Stimulated activated CD4-positive, alpha-beta T cell treated with anti-CD3 and anti-CD28 coated beads, Interleukin-2, amount 100 ng/mL, for 4 hours (primary cell): ENCODE measurements at places on chromosomes 6 and 20.

GRCh38 chr6:6176127-6176526 is 144.3 kb downstream of the F13A1 start:
- no peak for DNase-seq

DNA sequence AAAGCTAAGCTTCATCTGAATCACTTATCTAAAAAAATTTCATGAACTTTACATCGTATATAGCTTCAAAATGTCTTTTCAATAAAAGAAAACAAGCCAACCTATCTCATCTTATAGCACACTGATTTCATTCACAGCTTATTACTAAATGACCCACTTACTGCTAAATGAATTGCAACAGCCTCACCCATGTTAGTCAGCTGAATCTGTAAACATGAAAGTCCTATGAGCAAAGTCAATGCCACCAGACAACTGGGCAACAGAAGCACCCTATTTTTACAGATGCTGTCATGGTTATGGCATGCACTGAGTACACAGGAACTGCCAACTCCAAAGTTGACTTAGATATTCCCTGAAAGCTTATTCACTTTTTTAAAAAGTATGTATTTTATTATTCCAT is 41.2 kb upstream of the DST start:
- DNase-seq = no peak

- DNase-seq = no peak
Observed at GRCh38 chr6:154427446-154427845, 70.8 kb upstream of the IPCEF1 start.

GRCh38 chr6:22146931-22147701 is 149.7 kb downstream of the PRL start:
- no peak for DNase-seq

DNA sequence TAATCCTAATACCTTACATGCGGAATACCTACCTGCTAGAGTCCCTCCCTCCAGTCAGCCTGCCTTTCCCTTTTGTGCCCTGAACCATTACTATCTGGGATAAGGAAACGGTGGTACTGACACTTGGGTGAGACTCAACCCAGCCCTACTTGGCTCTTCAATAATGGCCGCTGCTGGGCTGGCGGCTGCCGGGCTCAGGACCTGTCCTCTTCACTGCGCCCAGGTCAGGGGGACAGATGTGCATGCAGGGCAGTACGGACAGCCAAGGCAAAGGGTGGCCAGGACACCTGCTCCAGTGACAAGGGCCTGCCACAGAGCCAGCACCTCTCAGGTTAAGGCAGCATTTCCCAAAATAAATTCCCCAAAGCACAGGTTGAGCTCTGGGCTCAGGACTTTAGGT is 29.9 kb downstream of the UBE2V1 start:
- DNase-seq = no peak

- no peak for DNase-seq
Observed at GRCh38 chr20:59809630-59810448, 123.6 kb downstream of the SYCP2 start.

GRCh38 chr6:148789948-148790347 is 43.1 kb downstream of the UST start:
- no peak for DNase-seq

DNA sequence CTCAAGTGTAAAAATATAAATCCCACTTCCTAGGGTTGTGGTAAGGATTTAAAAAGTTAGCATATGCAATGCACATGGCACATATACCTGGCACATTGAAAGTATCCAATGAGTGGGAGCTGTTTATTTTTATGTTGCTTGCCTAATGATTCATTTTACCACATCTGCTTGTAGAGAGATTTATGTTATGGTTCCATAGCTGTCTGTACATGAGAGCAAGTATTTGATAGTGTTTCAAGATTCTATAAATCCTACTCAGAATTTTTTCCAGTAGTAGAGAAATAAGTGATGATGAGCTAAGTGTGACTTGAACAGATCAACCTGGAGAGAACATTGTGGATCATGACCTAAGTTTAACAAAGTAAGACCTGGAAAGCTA is 125.3 kb upstream of the SPTLC3 start:
- DNase-seq = no peak

DNA sequence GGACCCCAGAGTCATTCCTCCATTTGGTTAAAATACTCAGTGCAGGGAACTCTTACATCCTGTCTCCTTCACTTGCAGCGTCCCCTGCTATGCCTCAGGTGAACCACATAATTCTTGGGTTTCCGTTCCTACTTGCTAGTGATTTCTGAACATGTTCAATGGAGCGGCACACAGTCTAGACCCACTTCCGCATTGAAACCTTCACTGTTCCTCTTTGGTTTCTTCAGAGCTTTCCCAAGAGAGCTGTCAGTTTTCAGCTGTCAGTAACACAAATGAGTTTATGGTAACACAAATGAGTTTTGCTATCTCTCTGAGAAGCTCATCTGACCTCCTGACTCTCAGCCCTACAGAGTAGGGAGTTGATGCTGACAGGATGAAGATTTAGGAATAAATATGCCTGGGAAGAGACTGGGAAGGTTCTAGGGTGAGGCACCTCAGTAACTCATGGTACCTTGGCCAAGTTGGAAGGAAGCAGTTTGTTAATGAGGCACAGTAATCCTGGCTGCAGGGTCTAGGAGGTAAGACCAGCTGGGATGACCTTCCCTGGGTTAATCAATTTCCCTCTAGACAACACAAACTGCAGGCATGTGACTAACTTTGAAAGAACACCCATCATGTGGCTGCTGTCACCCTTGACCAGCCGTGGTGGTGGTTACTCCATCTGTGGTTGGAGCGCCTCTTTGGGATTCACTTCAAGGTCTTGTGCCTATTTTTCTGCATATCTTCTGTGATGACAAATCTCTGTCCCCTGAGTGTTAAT is 5.4 kb downstream of the SYS1 start:
- DNase-seq = no peak

DNA sequence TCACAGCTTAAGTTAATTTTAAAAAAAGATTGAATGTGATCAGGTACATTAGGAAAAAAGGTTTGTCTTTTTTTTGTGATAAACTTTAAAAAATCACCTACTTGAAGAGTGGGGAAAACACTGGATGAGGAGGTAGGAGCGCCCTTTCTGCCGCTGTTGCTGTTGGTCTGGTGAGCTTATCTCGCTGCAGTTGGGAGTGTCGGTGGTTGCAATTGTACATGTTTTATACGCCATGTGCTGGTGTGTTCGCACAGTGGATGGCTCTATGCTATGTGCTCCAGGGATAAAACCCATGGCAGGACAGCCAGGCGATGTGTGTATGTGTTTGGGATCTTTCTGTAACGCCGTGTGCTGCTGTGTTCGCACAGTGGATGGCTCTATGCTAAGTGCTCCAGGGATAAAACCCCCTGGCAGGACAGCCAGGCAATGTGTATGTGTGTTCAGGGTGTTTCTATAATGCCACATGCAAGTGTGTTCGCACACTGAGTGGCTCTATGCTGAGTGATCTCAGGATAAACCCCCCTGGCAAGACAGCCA is 1.7 kb downstream of the SLC22A3 start:
- DNase-seq = no peak

GRCh38 chr6:5670811-5671561 is 335.7 kb downstream of the NRN1 start:
- no peak for DNase-seq

GRCh38 chr6:148955441-148955840 is 208.6 kb downstream of the UST start:
- no peak for DNase-seq

- no peak for DNase-seq
Observed at GRCh38 chr6:1798303-1798964, 188.7 kb downstream of the FOXC1 start.

DNA sequence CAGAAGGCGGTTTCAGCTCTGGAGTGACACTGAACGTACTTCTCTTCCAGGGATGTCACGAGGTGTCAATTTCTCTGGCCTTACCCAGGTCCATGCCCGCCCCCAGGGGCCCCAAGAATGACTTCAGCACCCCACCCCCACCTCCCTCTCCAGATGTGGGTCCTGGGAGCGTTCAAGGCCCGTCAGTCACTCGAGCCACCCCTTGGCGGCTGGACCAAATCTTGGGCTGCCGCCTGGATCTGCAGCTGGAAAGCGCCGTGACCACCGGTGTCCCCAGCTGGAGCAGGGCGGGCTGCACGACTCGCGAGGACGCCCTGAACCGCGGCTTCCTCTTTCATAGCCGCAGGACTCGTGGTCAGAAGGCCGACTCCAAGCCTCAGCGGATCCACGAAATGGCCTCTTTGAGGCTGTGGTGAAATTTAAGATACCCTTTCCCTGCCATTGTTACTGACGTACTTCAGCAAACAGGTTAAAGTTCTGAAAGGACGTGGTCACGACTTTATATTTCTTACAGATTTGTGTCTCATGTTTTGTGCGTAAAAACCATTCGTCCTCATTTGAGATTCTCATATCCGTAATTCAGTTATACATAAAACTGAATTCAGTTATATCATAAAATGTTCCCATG is 29.3 kb downstream of the TRIM38 start:
- DNase-seq = peak; percentile 3

DNA sequence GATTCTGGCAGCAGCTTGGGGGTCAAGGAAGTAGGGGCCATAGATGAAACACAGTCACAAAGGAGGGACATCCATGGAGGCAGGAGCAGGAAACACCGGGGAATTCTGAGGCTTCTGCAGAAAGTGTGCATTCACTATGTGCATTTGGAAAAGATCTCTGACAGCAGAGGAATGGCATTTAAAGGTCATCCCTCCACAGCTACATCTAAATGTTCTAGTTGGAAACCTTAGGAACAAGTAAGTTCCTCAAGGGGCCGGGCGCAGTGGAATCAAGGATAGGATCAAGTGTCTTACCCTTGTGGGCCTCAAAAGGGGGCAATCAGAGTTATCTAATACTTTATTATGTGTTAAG is 8.8 kb downstream of the C6orf136 start:
- DNase-seq = no peak

- no peak for DNase-seq
Observed at GRCh38 chr6:138227316-138227781, 9.1 kb upstream of the PBOV1 start.

- DNase-seq = no peak
Observed at GRCh38 chr6:91573826-91574416, 987.0 kb upstream of the MAP3K7 start.

GRCh38 chr20:22795871-22796270 is 211.5 kb upstream of the FOXA2 start:
- DNase-seq = no peak

GRCh38 chr6:114080891-114081510 is 110.1 kb upstream of the HDAC2 start:
- DNase-seq = no peak

- no peak for DNase-seq
Observed at GRCh38 chr6:12228447-12229146, 61.6 kb upstream of the EDN1 start.

DNA sequence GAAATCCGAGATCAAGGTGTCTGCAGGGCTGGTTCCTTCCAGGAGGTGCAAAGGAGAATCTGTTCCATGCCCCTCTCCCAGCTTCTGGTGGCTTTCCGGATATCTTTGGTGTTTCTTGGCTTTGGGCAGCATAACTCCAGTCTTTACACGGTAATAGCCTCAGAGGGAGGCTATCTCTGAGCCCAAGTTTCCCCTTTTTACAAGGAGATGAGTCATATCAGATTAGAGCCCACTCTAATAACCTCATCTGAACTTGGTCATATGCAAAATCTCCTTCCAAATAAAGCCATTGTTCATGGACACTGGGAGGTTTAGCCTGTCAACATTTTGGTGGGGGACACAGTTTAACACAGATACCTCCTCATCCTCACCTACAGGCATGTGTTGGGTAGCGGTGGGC is 213.7 kb downstream of the ATXN1 start:
- no peak for DNase-seq

DNA sequence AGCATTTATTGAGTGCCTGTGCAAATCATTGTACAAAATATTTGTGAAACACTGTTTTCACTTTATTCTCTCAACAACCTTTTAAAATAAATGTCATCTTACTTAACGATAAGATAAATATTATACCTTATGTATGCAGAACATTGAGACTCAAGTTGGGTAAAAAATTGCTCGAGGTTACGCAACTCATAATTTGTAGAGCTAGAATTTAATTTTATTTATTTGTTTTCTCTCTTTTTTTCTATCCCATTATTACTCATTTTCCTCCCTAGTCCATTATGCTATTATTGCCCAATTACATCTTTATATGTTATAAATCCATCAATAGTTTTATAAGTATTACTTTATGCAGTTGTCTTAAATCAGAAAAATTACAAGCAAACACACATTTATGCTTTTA is 77.4 kb upstream of the ELOVL5 start:
- no peak for DNase-seq

DNA sequence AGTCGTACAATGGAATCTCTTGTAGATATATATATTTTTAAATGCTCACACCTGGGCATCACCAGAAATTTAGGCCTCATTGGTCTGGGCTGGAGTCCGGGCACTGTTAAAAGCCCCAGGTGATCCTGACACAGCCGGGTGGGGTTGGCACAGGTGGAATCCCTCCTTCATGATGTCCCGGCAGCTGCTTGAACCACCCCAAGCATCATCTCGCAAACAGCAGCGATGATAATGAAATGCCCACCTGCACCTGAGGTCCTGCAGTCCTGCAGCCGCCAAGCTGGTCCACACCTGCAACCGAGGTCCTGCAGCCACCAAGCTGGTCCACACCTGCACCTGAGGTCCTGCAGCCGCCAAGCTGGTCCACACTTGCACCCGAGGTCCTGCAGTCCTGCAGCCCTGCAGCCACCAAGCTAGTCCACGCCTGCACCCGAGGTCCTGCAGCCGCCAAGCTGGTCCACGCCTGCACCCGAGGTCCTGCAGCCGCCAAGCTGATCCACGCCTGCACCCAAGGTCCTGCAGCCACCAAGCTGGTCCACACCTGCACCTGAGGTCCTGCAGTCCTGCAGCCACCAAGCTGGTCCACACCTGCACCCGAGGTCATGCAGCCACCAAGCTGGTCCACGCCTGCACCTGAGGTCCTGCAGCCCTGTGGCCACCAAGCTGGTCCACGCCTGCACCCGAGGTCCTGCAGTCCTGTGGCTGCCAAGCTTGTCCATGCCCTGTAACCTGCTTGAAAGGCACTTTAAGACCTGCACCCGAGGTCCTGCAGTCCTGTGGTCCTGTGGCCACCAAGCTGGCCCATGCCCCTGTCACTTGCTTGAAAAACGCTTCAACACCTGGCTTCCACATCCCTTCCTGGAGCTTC is 261.2 kb downstream of the DLL1 start:
- DNase-seq = no peak

DNA sequence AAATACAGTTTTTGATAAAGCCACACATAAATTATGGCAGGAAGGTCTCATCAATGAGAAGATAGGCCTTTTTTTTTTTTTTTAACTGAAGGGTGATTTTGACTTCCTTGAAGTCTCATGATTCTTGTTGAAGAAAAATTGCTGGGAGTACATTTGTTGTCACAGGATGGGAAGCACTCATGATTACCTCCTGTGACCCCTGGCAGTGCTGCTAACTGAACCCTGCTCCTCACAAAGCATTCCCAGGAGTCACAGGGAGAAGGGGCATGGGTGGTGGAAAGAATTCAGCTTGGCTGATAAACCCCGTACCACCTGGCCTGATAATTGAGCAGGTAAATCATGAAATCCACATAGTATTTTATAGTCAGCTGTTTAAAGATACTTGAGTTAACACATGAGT is 86.9 kb downstream of the CD109 start:
- DNase-seq = no peak

DNA sequence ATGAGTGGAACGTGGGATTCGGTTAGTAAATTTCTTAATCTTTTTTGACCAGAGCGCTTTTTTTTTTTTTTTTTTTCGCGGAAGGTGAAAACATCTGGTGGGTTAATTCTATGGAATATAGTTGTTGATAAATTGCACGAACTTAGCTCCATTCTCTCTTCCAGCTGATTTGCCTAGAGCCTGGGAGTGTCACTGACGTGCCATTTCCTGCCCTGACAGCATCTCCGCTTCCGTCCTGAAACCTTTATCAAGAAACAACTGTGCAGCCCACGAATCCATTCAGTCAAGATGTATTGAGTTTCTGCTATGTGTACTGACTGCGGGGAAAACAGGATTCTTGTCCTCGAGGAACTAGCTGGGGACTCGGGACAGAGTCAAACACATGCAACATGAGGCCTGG is 59.5 kb upstream of the TGM3 start:
- DNase-seq = no peak
